ENCODE measurements at places on chromosomes 5 and 9.
A peak's percentile ranks its signal among the peaks of the same experiment; 100 is the strongest.

DNA sequence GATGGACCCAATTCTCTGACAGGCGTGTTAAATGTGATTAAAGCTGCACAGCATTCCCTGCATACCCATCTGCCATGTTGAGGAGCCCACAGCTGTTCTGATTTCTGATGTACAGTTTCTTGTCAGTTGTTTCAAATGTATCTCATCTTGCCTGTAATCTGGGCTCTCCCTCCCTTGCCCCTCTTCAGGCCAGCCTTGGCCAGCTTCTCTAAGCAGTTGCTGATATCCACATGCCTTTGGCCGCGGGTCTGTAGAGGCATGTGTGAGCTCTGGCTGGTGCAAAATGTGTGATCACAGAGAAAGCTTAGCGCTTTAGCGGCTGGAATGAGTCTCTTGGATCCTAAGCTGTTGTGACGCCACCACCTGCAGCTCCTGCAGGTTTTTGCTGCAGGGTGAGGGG is 332.0 kb downstream of the MLLT3 start:
- DNase-seq: no peak

DNA sequence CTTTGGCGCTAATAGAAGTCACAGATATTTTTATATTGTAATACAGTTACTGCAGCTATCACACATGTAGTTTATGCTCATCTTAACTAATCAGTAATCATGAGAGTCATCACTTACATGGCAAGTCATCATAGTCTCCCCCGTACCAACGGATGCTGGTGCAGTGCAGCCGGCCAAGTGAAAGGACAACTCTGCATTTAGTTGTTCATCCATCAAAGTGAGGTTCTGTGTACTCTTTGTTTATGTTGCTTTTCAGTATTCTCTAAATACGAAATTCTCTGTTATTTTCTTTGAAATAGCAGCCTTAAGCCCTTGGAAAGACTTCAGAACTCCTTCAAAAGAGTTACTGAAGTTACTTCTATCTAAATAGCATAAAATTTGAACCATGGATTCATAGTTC is 216.7 kb downstream of the CCDC171 start:
- DNase-seq: no peak

GRCh38 chr5:112708103-112708622 is 29.5 kb upstream of the APC start:
- DNase-seq: no peak

DNA sequence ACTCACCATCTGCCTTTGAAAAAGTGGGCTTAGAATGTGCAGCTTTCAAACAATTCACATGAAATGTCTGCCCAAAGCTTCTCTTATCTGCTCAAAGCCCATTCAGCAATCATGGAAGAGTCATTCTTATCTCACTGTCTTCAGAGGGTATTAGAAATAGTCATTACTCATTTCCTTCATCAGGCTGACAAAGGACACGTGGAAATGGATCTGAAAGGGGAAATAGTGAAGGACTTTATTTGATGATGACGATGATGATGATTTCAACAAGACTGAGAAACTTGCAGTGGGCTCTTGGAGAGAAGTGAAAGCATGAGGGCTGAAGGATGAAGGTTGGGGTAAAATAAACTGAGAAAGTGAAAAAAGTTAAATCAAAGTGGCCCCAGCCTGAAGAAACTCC is 194.3 kb downstream of the SMARCA2 start:
- no peak for DNase-seq

- DNase-seq: peak; percentile 38
These were observed 48.6 kb downstream of the DUSP1 start for GRCh38 chr5:172722327-172722815.

- DNase-seq: no peak
These were observed 968 bp downstream of the NKD2 start for GRCh38 chr5:1009359-1010180.

DNA sequence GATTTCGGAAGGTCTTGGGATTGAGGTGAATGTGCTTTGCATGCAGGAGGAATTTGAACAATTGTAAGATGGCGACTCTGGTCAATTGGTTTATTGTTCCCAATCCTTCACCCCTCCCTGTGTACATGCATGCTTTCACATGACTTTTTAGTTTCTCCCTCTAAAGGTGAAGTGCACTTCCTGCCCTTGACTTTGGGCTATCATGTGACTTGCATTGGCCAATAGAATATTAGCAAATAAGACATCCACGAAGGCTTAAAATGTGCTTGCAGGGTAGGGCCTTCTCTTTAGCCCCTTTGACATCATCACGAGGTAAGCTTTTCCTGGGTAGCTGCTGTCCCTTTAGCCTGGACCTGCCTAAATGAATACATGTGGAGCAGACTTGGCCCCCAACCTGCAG is 8.1 kb upstream of the ZBTB43 start:
- DNase-seq: no peak

- DNase-seq: no peak
These were observed 437.8 kb downstream of the ARHGEF28 start for GRCh38 chr5:74063821-74064220.

DNA sequence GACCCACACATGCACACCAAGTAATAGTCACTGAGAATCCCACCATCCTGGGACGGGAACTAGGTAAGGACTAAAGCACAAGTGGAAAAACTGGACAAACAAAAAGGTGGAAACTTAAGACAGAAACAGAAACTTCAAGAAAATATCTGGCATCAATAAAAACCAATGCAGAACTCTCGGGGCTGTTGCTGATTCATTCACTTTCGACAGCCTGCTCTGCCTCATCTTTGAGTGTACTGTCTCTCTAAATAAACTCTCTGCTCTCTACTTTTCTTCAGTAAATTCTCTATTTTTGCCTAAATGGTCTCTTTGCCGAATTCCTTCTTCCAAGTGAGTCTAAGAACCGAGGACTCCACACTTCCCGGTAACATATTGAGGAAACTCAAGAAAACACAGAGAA is 116.9 kb downstream of the CDH9 start:
- DNase-seq: no peak

DNA sequence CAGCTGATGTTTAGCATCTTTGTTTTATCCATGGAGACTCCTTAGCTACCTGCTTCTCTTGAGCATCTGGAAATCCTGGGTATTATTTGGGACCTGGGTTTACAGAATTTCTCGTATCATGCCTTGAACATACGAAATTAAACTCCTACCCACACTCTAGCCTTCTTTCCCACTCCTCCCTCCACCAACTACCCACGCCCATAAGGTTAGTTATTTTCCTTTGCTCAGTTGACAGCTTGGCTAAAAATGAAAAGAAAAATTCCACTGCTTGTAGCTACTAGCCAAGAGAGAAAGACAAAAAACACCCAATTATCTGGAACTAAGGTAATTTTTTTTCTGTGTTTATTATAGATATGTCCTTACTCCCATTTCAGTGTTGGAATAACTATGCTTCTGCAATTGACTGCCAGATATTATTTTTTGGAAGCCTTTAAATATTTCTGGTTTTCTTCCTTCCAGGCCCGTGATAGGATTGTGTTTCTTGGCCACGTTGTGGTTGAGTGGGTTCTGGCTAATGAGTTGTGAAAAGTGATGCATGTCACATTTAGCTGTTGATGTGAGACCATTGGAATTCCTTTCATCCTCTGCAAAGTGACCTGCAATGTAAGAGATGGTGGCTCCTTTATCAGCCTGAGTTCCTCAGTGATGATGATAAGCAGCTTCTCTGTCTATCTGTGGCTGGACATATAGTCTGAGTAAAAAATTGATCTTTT is 308.1 kb downstream of the LRRC70 start:
- no peak for DNase-seq

GRCh38 chr5:74767579-74767913 is 497 bp downstream of the NSA2 start:
- DNase-seq: no peak

DNA sequence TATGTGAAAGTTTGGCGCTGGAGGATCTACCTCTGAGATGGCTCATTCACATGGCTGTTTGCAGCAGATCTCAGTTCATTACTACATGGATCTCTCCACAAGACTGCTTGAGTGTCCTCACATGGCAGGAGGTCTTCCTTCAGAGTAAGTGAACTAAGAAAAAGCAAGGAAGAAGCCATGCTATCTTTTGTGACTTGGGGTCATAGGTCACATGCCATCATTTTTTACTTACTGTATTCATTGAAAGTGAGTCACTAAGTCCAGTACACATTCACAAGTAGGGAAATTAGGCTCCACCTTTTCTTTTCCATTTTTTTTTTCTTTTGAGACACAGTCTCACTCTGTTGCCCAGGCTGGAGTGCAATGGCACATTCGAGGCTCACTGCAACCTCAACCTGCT is 8.7 kb upstream of the CDKN2AIPNL start:
- DNase-seq: no peak

DNA sequence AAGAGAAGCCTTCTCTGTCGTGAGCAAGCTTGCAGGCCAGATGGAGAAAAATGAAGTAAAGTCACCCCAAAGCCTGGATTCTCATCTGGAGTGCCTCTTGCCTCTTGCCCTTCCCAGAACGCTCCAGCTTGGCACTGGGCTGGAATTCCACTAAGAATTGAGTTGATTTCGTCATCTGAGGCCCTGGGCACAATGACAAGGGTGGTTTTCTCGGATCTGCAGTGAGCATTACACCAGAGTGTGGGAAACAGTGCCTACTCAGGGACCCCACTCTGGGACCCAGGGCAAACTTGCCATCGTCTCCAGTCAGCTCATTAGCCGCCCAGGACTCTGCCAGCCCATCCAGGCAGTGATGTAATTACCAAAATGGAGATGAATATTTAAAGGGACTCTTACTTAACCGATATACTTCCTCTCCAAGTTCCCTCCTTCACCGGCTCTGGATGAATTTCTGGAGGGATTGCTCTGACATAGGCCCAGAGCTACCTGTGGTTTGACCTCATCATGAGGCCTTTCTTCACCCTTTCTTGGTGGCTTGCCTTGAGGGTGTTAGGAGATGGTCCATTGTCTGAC is 44.7 kb upstream of the LCP2 start:
- DNase-seq: no peak

DNA sequence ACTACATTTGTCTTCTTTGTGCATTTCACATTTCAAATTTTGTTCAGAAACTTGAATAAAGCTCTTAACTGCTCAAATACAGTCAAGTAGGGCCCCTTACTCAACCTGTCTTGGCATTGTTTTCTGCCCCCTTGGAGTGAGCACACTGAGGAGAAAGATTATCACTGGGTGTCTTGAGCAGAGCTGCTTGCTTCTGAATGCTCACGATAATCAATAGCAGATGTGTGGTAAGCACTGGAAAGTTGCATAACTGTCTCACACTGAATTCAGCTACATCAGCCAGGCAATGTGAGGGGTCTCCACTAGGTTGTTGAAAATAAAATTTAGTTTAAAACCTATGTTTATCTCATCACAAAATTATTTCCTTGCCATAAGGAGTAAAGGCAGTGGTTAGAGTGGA is 7.8 kb upstream of the TNFAIP8 start:
- DNase-seq: no peak

DNA sequence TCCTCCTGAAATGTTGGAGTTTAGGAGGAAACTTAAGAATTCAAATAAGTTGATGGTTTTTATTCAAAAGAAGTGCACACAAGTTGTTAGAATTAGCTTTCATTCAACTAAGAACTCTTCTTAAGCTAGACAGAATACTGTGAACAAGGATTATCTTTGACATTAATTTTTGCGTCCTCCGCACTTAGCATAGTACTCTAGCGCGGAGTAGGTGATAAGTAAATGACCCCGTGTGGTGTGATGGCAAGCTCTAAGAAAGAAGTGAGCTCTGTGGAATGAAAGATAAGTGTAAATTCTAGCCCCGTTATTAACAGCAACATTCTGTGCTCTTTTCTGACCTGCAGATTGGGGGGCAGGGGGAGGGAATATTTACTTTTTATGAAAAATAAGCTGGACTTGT is 1.0 kb downstream of the BRIX1 start:
- no peak for DNase-seq

DNA sequence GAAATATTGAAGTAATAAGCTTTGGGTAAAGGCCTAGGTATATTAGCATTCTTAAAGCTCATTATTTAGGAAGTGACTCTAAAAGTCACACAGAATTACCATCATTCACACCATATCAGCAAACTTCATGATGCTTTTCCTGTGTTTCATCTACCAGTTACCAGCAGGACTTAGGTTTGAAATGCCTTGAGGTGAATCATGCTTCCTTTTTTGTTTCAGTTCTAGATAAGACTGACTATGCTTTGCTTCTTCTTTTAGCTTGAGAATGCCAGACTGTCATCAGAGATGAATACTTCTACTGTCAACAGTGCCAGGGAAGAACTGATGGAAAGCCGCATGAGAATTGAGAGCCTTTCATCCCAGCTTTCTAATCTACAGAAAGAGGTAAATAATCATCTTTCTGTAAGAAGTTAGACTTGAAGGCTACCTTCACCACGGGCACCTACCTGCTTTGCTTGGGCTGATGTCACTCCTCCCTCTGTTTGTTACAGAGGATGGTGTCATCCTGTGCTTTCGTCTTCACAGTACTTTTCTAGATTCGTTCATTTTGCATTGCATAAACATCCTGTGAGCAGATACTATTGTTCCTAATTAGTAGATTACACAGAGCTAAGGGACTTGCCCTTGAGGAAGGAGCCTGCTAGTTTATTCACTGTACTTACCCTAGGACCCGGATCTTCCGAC is 34.7 kb downstream of the LMNB1 start:
- no peak for DNase-seq

- no peak for DNase-seq
These were observed 691.8 kb downstream of the DNAH5 start for GRCh38 chr5:13252699-13253098.

DNA sequence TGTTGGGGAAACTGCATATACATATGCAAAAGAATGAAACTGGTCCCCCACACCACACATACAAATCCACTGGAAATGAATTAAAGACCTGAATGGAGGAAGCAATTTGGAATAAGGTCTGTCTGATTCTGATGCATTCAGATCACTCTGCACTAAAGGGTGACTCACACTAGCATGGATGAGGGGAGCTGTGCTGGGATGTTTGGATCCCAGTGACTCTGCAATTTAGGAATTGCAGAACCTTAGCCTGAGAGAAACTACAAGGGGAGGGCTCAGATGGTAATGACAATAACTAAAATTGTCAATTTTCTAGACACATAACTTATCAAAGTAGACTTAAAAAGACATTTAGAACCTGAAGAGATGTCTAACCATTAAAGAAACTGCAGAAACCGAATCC is 312.0 kb downstream of the CDK5RAP2 start:
- DNase-seq: no peak
